ENCODE measurements at places on chromosomes 5 and 9.

- DNase-seq = no peak
Observed at GRCh38 chr9:131800366-131800765, 60.5 kb upstream of the RAPGEF1 start.

GRCh38 chr5:6505783-6506557 lies 57.3 kb downstream of the UBE2QL1 start:
- no peak for DNase-seq

DNA sequence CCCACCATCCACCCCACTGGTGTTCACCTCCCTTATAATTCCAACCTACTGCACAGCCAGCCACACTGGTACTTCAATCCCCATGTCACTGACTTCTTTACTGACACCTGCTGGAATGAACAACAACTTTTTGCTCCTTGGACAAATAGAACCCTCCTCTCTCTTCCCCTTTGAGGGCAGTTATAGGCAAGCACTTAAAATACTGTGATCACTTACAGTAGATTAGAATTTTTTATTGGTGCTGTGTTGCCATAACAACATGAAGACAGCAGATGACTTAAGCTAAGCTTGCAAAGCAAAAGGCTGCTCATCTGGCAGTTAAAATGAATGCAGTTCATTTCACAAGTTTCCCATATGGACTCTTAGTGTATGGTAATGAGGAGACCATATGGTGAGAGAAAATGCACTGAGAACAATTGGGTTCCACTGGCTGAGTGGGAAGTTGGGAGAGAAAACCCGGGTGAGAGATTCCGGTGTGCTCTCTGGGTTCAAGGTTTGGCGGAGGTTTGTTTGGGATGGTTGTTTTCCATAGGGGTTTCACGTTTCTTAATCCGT lies 374.3 kb downstream of the EBF1 start:
- no peak for DNase-seq

GRCh38 chr5:124512952-124513632 lies 233.3 kb downstream of the ZNF608 start:
- no peak for DNase-seq

- DNase-seq = no peak
Observed at GRCh38 chr9:78973907-78974306, 597.9 kb upstream of the TLE4 start.
